ENCODE measurements at places on chromosomes 4 and X. TPM values are rescaled to one million over a fixed set of nuclear protein-coding genes. Genes with fewer than 3 reads are reported as not detected.

GRCh38 chr4:41538017-41538733 lies at the start of gene LIMCH1:
Gene LIMCH1 (plus strand): TSS chr4:41538157. CDS start chr4:41605996, 67,839 bp downstream.
- no peak for DNase-seq

Gene SLIT2
- 6.6 TPM for total RNA-seq

Gene ANTXR2
- total RNA-seq = 45.6 TPM

DNA sequence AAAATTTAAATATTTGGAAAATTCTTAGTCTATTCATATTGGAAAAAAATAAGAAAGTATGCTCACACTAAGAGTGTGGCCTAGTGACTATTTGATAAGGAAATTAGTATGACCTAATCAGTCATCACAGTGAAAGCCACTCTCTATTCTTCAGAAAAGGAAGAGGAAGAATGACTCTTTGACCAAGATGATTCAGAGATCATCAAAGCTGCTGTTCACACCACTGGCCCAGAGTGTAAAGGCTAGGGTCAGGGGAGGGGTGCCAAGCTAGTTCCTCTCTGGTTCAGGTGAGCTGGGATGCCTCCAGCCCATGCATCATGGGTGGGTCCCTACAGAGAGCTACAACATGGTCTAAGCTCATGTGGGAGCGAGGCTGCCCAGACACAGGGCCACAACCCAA lies 396.9 kb upstream of the NDST3 start:
- DNase-seq = no peak

Gene PAK3
- 0.53 TPM for total RNA-seq

Gene PRSS12
- 0.53 TPM for total RNA-seq

- DNase-seq = no peak
Observed at GRCh38 chrX:69153060-69153730, 12.1 kb downstream of the PJA1 start.

DNA sequence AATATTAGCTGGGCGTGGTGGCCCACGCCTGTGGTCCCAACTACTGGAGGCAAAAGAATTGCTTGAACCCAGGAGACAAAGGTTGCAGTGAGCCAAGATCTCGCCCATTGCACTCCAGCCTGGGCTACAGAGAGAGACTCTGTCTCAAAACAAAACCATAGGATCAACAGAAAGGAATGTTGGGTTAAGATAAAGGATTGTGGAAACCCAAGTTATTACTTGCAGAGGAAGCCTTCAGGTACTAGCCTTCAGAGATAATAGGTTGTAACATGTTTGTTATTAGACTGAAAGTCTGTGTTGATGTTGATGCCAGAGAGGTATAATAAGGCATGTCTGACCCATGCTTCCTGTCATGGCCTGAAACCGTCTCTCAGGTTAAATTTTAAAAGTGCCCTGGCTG lies 16.9 kb downstream of the SSX5 start:
- DNase-seq = no peak

DNA sequence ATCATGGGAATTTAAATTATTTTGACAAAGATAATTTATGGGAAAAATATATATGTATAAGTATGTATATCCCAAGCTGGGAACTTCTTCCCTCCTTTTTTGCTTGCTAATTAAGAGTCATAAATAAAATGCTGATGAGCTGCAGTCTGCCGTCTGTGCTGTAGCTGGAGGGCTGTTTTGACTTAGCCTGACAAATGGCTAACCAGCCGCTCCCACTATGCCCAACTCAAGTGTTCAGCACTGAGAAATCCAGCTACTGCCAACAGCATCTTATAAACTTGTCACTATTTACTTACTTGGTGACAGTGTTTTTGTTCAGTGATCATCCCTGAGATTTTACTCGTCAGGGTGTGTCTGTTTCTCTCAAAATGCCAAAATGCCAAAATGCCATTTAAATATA lies 171.2 kb upstream of the PGRMC2 start:
- no peak for DNase-seq

- DNase-seq = no peak
Observed at GRCh38 chr4:72886602-72887001, 182.9 kb downstream of the COX18 start.

GRCh38 chr4:11605597-11605996 lies 176.9 kb upstream of the HS3ST1 start:
- no peak for DNase-seq

DNA sequence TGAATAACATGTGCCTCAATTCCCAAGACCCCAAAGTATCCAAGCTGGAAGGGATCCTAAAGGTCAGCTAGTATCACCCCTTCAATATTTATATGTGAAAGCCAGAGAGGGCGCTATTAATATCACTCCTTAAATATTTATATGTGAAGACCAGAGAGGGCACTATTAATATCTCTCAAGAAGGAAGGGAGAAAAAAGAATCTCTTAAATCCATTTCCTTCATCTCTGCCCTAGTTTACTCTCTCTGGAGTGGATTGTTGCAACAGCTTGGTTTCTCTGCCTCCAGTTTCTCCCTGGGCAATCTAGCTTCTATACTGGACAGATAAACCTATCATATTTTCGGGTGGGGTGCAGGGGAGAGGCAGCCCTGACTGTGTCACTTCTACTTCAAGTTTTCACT lies 31.6 kb upstream of the MSN start:
- DNase-seq = no peak

Gene TRIM61
- total RNA-seq = not detected

DNA sequence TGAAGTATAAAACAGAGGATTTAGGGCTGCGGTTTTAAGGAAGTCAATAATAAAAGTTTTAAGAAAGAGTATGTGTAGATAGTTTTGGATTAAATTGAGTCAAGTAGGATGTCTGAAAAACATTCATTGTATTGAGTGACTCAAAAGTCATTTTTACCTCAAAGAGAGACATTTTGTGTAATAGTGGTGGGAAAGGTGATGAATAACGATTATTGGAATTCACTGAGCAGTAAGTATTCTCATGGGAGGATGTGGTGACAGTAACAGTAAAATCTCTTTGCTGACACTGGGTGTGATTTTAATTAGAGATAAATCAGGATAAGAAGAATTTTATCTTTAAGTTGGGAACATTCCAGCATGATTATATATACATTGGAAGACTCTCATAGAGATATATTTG lies 233.6 kb downstream of the PDHA2 start:
- no peak for DNase-seq

Gene CLTRN
- 2.1 TPM for total RNA-seq

DNA sequence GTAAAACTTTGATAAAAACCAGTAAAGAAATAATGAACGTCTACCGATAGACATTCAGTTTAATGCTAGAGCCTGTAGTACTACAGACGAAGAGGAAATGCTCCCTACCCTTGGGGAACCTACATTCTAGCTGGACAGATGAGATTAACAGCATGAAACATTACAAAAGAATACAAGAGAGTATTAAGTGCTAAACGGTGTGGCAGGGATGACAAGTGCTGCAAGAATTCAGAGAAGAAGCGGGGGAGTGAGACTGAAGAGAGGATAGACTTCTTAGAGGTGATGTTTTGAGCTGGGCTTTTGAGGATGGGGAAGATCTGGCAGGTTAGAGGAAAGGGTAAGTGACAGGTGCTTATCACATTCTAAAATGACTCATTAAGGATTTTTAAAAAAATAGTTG lies 52.6 kb upstream of the ESX1 start:
- no peak for DNase-seq

- DNase-seq = no peak
Observed at GRCh38 chr4:10694828-10695209, 10.3 kb upstream of the CLNK start.

GRCh38 chrX:115400960-115401359 lies 111.4 kb downstream of the LUZP4 start:
- no peak for DNase-seq

Gene ARMCX4
- 5.8 TPM for total RNA-seq

DNA sequence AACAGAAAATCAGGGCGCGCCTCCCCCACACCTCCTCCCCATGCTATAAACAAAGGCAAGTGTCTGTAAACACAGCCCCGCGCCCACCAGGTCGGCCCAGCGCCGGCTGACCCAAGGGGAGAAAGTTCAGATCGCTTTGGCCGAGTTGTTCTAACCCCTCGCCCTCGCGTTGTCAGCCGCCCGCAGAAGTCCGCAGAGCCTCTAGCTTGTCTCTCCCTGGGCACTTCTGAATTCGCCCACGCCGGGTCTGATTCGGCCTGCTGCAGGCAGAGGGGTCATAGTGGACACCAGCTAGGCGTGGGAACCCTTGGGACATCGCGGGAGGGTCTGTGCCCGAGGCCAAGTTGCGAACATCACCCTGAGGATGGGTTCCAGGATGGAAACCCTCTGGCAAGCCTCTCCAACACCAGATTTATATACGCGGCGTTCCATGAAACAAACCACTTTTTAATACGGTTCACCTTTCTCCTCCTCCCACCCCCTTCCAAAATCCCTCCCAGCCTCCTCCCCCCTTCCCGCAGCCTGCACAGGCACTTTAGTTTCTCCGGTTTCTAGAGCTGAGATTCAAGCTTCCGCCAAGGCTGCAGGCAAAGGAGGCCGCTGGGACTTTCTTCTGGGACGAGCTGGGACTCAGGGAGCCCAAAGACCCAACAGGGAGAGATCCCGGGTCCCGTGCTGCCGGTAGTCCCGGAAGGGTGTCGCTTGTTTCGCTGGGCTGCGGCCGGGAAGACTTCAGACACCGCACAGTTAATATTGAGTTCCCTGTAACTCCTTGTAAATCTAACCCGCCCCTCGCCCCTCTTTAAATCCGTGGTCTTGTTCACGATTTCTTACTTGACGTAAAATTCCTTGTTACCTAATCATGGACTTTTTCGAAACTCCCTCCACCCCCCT lies 4.7 kb downstream of the HAND2 start:
- no peak for DNase-seq

DNA sequence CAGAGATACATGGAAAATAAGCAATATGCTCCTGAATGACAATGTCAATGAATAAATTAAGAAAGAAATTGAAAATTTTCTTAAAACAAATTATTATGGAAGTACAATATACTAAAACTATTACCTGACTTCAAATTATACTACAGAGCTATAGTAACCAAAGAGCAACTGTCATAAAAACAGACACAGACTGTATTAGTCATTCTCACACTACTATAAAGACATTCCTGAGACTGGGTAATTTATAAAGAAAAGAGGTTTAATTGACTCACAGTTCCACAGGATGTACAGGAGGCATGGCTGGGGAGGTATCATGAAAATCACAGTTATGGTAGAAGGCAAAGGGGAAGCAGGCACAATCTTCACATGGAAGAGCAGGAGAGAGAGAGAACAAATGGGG lies 60.0 kb upstream of the CYSLTR1 start:
- DNase-seq = no peak

- no peak for DNase-seq
Observed at GRCh38 chr4:184500748-184501589, 26.6 kb upstream of the IRF2 start.

DNA sequence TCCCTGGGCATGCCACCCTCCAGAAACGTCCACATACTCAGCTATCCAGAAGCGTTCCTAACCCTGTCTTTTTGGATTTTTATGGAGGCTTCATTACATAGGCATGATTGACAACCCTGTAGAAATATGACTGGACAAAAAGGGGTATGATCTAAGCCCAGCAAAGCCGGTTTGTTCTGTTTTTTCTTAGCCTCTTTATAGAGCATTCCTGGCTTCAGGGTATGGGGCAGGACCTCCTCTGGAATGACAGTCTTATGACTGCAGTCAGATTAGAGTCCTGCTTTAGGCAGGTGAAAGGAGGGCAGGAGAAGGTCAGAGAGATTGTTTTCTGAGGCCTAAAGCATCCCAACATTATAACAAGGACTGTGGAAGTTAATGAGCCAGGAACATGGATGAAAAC lies 137.4 kb downstream of the DCLK2 start:
- DNase-seq = no peak

DNA sequence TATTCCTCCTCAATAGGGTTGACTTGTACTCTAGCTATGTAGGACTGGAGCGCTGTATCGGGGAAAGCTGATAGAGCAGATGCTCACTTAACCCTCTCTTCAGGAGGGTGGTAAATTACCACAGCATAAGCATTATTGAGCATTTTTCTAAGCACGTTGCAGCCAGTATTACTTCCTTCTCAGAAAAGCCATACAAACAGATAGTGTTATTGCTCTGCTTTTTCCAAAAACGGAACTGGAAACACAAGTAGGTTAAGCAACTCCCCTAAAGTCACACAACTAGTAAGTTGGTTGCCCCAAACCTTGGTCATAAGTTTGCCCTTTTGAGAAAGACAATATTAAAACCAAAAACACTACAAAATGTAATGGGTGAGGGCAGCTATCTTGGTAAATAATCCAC lies 73.9 kb downstream of the REELD1 start:
- DNase-seq = no peak

- no peak for DNase-seq
Observed at GRCh38 chr4:61299316-61299715, 99.2 kb downstream of the ADGRL3 start.

GRCh38 chrX:9903146-9903545 lies 64.0 kb upstream of the CLDN34 start:
- no peak for DNase-seq

DNA sequence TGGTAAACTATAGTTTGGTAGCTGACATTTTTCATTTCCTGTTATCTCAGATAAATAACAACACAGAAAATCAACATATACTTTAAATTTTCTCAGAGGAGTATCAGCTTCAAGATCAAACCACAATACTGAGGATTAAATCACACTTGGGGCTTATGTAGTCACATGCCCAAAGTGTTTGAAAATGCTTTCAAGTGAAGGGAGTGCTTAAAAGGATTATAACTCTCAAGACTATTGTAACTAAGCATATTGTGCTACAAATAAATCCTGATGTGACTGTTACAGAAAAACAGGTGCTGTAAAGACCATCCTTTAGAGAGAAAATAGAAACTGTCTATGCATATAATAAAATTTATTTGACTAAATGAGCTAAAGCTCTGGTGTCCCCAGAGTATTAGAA lies 887.6 kb downstream of the ADGRL3 start:
- DNase-seq = no peak

DNA sequence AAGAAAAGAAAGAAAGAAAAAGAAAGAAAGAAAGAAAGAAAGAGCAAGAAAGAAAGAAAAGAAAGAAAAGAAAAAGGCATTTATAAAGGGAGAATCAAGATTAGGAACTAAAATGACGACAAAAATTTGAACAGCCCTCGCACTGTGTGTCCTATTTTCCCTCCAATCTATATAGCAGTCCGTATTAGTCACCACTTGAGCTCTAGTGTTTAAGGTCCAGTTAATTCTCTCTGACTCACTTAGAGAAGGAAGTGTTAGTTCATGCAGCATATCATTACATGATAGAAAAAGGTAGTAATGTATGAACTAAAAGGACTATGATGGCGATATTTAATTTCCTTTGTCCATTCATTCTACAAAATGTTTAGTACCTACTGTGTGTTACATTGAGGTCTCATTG lies 122.7 kb downstream of the CBLL2 start:
- DNase-seq = no peak

GRCh38 chrX:19743386-19743785 lies 144.0 kb downstream of the SH3KBP1 start:
- no peak for DNase-seq

Gene ANKRD37
- 6.8 TPM for total RNA-seq
